Activated CD8-positive, alpha-beta memory T cell treated with anti-CD3 and anti-CD28 coated beads for 24 hours (primary cell): ENCODE measurements at places on chromosomes 12 and 14.

DNA sequence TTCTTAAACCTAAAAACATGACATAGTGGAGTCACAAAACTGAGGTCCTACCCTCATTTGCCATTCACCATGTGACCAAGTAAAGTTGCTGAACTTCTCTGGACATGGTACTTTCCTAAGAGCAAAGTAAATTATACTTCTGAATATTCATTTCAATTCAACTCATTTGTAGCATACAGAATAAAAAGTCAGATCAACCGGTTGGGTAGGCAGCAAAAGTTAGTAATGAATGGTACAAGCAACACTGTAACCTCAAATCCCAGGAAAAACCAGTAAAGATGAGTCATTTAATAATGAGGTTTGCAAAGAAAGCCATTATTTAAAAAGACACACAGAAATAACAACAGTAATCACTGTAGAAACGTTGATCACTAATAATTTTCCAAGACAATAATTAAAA, 8.7 kb downstream of the POLE2 start:
- no peak for DNase-seq

- DNase-seq: no peak
Observed at GRCh38 chr12:112606611-112607365, 184.8 kb upstream of the RPH3A start.

- peak; percentile 56 for DNase-seq
Observed at GRCh38 chr14:37197421-37198272, at the start of gene MIPOL1. Gene MIPOL1, plus strand, starts transcription at chr14:37197937. Its CDS starts 49,952 bp downstream, at chr14:37247889.

DNA sequence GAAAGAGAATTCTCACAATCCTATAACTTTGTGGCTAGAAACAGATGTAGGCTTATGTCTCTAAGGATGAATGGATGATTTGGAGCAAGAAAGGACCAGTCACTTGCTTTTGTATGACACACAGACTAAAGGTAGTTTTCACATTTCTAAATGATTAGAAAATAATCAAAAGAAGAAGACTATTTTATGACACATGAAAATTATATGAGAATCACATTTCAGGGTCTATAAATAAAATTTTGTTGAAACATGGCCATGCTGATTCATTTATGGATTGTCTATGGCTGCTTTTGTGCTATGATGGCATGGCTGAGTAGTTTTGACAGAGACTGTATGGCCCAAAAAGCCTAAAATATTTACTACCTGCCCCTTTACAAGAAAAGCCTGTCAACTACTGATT, 49.4 kb upstream of the FRMD6 start:
- no peak for DNase-seq
